ENCODE measurements at places on chromosomes 13 and 19. TPM values are rescaled to one million over a fixed set of nuclear protein-coding genes. Genes with fewer than 3 reads are reported as not detected.

DNA sequence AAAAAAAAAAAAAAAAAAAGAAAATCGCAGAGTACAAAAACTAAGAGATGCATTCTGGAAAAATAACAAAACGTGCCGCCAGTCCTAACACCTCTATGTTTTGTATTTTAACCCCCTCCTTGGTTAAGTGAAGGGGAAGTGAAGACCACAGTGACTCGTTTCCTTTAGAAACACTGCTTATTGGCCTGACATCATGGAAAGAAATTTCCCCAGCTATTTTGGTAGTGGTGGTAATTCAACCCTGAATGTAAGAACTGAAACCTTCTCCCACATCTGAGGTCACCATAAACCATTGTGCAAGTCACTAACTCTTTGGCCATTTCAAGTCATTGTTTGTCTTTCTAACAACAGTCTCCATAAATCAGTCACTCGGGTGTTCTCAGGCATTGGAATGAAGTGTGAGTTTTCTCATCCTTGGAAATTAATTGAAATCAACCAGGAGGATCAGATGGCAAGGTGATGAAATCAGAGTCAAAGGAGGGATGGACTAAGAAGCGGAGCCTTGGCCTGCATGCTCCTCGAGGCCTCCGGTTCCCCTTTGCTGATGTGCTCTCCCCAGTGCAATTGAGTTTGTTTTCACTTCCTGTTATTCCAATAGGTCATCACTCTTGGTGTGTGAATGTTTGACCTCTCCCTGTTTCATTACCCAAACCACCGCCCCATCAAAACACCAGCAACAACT lies 443.9 kb downstream of the FGF9 start:
- no peak overlapping the region for H3K27ac ChIP-seq
- no peak for DNase-seq
- H3K4me1 ChIP-seq: no peaks in the 10 kb centered on the region

The ADGRE2 gene
- 4.7 TPM for total RNA-seq

- peak overlapping the region; percentile 86 for H3K27ac ChIP-seq
- H3K36me3 ChIP-seq: no peaks in the 10 kb centered on the region
- H3K4me3 ChIP-seq: peak overlapping the region; percentile 57
- no peaks in the 10 kb centered on the region for H3K27me3 ChIP-seq
Measured at GRCh38 chr19:38649305-38650171, 2.1 kb downstream of the ACTN4 start.

DNA sequence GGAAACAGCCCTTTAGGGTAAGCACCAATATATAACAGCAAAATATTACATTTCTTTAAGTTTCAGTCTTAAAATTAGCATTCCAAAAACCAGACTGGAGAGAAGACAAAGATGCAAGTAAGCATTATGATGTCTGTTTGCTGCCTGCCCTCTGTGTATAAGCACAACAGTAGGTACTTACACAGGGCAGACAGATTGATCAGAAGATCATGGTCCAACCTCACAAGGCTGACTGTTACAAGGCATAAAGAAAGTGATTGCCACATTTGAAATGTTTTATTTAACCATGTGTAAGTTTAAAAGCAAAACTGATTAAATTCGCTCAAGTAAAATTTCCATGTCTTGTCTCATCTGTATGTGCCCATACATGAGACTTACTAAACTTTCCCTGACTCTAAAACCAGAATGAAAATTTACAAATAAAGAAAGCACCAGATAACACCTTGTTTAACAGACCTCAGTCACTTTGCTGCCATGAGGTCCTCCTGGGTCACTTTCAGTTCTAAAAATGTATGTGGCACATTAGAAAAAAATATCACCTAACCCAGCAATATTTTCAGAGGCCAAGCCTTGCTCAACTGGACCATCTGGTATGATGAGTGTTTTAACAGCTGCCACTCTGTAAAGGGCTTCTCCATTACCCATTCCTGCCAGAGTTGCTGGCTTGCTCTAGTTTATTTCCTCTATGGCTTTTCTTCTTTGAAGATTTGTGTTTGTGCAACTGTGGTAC lies 297.0 kb downstream of the RBM26 start:
- no peaks in the 10 kb centered on the region for H3K4me1 ChIP-seq
- H3K36me3 ChIP-seq: no peaks in the 10 kb centered on the region
- no peak overlapping the region for H3K27ac ChIP-seq
- DNase-seq: no peak
- no peak overlapping the region for H3K4me3 ChIP-seq

DNA sequence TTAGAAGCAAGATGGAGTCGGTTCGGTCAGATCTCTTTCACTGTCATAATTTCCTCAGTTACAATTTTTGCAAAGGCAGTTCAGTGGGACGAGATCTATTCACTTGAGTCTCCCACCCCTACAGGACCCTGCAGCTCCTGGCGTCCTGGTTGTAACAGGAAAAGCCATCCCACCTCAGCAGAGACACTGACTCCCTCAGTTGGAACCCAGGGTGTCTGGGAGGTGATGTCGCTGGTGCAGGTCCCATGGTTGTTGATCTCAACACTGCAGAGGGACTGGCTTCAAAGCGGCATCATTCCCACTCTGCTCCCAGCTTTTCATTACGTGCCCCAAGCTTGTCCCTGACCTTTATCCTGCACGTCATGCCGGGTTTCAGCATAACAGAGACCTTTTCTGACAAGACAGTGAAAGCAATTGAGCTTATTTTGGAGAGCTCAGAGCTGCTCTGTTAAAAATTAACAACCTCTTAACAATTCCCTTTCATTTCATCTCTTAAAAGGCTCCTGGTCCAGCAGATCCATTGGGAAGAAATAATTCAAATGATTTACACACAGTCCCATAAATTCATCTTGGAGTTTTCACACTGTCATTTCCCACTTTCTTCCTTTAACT lies 17.6 kb upstream of the COG3 start:
- H3K4me3 ChIP-seq: no peak overlapping the region
- H3K4me1 ChIP-seq: no peaks in the 10 kb centered on the region
- no peaks in the 10 kb centered on the region for H3K27me3 ChIP-seq
- DNase-seq: no peak
- no peaks in the 10 kb centered on the region for H3K36me3 ChIP-seq
- no peak overlapping the region for H3K27ac ChIP-seq

DNA sequence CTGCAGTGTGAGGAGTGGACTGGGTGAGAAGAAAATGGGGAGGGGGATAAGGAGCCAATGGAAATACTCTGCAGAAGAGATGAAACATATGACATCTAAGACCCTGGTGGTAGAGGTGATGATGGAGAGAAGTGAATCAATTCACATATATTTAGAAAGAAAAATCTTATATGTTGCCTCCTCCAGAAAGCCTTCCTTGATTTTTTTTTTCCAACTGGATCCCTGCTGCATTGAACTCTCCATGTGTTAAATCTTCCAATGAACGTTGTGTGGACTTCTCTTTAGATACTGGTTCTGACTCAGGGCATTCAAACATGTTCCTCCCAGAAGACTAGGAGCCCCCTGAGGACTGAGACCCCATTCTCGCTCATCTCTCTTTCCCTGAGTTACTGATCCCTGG lies 348.3 kb downstream of the TSHZ3 start:
- H3K27me3 ChIP-seq: no peaks in the 10 kb centered on the region
- no peak overlapping the region for H3K27ac ChIP-seq
- DNase-seq: no peak
- H3K4me3 ChIP-seq: no peak overlapping the region

The FFAR3 gene
- 1.6 TPM for total RNA-seq

Measured in left lung (tissue), 14 donors.